ENCODE measurements at places on chromosomes 5 and 9. TPM values are rescaled to one million over a fixed set of nuclear protein-coding genes. Genes with fewer than 3 reads are reported as not detected.

Gene GDF9
- total RNA-seq: under 0.01 TPM

Gene OTP
- not detected for total RNA-seq

Gene FAM221B
- not detected for total RNA-seq

Gene CYLC2
- total RNA-seq: not detected

Gene CEP72
- total RNA-seq: 4.3 TPM

Gene PJA2
- total RNA-seq: 50.9 TPM

Gene CTSL
- total RNA-seq: 329 TPM

Gene SLC36A1
- total RNA-seq: 4.6 TPM

Gene SAPCD2
- 0.34 TPM for total RNA-seq

Gene PCAT7
- under 0.01 TPM for total RNA-seq

Gene PCDHGB1
- 0.82 TPM for total RNA-seq

Gene PCDHGA11
- total RNA-seq: 11.7 TPM

Gene PCDHGA10
- 6.9 TPM for total RNA-seq

Gene CCNO
- not detected for total RNA-seq

Gene PCA3
- not detected for total RNA-seq

Gene NR6A1
- 0.23 TPM for total RNA-seq

Gene APBB3
- total RNA-seq: 16.0 TPM

Gene TLE4
- 28.1 TPM for total RNA-seq
